Stimulated activated CD8-positive, alpha-beta memory T cell treated with anti-CD3 and anti-CD28 coated beads, Interleukin-2, amount 100 ng/mL, for 1 hour (primary cell): ENCODE measurements at places on chromosomes 1 and 21.

GRCh38 chr1:118488787-118489186 is 303.8 kb upstream of the SPAG17 start:
- DNase-seq: no peak

GRCh38 chr1:7334475-7335035 is 436.5 kb upstream of the VAMP3 start:
- DNase-seq: no peak

- no peak for DNase-seq
Measured at GRCh38 chr21:29803191-29803590, 136.6 kb downstream of the GRIK1 start.

GRCh38 chr1:167107456-167107855 is 13.6 kb downstream of the STYXL2 start:
- no peak for DNase-seq

- no peak for DNase-seq
Measured at GRCh38 chr1:79362470-79362869, 355.9 kb upstream of the ADGRL4 start.

DNA sequence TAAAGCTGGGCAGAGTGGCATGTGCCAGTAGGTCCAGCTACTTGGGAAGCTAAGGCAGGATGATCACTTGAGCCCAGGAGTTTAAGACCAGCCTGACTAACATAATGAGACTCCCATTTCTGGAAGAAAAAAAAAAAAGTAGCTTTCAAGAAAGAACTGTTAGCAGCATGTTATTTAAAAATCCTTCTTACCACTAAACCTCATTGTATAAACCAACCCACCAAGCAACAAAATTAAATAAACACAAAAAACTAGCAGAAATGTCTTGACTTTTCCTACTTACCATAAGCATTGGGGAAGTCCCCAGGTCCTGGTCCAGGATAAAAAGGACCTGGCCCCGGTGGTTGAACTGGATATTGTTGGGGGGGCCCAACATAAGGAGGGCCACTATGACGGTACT is 192.9 kb upstream of the HP1BP3 start:
- DNase-seq: no peak

DNA sequence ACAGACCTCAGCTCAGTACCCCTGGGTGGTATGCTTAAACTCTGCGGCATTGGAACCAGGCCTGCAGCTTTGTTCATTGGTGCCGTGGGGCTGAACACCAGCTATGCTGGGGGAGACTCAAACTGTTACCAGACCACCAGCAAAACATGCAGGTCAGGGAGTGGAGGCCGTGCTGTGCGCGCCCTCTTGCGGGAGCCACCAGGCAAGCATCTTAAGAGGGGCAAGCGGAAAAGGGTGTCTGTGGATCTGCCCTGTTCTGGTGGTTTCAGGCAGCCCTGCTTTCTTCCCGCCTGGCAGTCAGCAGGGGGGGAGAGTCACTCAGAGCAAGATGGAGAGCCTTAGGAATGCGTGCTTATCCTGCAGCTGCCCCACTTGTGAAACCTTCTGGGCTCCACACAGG is 276.9 kb upstream of the ZRANB2 start:
- no peak for DNase-seq

DNA sequence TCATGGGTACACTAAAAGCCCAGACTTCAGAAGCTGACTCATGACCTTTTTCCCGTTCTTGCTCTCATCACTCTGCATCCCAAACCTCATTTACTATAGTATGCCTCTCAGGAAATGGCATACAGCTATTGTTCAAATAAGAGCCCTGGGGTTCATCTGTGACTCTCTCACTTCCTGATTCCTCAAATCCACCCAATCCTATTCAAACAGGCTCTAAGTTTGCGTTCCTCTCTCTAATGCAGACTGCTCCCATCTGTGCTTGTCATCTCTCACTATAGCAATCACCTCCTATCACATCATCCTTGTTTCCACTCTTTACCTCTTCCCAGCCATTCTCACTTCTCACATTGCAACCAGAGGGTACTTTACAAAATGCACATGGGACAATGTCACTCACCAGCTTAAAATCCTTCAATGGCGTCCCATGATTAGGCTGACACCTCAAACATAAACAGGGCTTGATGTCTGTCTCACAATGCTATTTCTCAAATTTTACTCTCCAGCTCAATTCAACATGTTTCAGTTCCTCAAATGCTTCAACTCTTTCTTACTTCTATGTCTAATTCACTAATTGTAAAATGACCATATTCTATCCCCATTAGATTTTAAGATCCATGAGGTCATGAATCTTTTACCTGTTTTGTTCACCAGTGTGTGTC is 408.4 kb downstream of the NTNG1 start:
- no peak for DNase-seq

DNA sequence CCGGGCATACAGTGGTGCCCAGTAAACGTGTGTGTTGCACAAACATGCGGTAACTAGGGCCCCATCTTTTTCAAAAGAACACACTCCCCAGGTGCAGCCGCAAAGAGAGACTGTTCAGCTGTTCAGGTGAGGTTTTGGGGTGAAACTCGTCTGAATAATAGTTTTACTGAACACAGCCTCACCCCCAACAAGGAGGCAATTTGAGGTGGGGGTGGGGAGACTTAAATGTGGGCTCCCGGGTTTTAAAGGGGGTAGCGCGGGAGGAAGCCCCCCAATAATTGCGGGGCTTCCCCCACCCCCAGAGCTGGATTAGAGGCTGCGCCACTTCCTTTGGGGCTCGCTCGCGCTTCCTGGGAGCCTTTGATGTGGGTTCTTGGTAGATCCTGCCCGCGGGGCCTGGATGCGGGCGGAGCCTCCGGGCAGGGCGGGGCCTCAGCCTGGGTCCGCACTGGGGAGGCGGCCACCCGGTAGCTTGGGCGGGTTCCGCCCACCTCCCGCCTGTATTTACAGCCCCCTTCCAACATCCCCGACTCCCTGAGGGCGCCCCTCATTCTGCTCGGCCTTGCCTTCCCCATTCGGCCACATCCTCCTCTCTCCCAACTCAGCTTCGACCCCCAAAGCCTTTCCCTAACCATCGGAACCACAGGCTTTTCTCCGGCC is 6.4 kb upstream of the EPHA2 start:
- no peak for DNase-seq

DNA sequence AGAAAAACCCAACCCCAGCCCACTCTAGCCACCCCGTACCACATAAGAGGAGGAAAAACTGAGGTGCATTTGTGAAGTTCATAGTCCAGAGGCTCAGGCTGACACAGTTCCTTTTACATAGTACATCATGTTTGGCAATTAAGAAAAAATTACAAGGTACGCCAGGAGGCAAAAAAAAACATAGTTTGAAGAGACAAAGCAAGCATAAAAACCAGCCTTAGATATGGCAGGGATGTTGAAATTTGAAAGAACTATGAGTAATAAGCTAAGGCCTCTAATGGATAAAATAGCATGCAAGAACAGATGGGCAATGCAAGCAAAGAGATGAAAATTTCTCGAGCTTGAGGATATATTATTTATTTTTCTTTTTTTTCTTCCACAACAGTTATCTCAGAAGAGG is 31.9 kb downstream of the MIXL1 start:
- DNase-seq: no peak

DNA sequence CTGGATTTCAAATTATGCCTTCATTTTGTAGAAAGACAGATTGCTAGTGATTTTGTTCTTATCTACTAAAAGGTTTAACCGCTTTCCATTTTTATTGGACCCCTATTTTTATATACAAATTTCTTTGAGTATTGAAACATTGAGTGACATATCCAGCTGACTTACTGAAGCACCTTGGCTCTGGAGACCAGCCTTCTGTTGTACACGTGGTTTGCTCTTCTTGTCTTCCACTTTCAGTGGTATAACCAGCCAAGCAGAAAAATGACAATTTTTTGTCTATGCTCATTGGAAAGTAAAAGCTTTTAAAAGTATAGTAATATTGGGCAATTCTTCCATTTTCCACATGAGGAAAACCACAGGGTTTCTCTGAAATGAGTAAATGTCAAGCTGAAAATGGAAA is 4.4 kb downstream of the F13B start:
- DNase-seq: no peak

DNA sequence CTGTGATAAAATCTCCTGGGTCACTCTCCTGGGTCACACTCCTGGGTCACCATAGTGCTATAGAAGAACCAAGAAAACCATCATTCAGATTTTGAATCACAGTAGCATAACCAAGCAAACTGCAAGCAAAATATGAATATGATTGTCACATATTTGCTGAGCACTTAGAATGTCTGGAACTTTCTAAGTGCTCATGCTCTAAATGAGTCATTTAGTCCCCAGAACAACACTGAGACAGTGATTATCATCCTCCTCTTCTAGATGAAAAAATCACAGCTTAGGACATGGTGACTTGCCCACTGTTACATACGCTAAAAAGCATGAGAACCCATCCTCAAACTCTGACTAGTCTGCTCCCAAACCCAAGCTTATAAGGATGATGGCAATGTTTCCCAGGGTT is 39.5 kb upstream of the DDAH1 start:
- DNase-seq: no peak

- no peak for DNase-seq
Measured at GRCh38 chr1:229325401-229325800, 17.4 kb downstream of the CCSAP start.

DNA sequence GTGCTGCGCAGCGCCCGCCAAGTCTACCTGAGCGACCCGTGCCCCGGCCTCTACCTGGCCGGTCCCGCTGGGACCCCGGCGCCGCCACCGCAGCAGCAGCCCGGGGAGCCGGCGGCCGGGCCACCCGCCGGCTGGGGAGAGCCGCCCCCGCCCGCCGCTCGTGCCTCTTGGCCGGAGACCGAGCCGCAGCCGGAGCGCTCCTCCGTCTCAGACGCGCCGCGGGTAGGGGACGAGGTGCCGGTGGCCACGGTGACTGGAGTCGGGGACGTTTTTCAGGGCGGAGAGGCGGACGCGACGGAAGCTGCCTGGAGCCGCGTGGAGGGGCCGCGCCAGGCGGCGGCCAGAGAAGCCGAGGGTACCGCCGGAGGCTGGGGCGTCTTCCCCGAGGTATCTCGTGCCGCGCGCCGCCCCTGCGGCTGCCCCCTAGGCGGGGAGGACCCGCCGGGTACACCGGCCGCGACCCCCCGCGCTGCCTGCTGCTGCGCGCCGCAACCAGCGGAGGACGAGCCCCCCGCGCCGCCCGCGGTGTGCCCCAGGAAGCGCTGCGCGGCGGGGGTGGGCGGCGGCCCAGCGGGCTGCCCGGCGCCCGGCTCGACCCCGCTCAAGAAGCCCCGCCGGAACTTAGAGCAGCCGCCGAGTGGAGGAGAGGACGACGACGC is 646 bp downstream of the IER5 start:
- peak; percentile 13 for DNase-seq

DNA sequence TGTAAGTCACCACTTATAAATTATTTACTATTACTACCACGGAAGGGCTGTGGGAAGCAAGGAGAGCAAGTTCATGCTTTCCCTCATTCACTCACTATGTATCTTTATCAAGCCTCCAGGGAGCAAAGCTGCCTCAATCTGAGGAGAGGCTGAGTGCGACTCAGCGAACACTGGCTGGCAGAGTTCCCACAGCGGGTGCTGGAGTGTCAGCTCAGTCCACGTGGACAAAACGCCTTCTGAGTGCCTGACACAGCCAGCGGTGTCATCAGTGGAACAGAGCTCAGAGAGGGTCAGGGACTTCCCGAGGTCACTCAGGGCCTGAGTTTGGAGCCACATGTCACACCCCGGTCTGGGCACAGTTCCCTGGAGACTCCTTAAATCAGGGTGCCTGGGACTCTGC is 16.9 kb downstream of the MATN1 start:
- no peak for DNase-seq

GRCh38 chr1:35085421-35085820 is 6.2 kb downstream of the ZMYM1 start:
- no peak for DNase-seq

GRCh38 chr1:29113413-29114117 is 10.1 kb downstream of the TMEM200B start:
- no peak for DNase-seq

- DNase-seq: no peak
Measured at GRCh38 chr1:95497566-95497965, 263.6 kb downstream of the RWDD3 start.

- no peak for DNase-seq
Measured at GRCh38 chr1:77543822-77544448, 138.5 kb downstream of the ZZZ3 start.

DNA sequence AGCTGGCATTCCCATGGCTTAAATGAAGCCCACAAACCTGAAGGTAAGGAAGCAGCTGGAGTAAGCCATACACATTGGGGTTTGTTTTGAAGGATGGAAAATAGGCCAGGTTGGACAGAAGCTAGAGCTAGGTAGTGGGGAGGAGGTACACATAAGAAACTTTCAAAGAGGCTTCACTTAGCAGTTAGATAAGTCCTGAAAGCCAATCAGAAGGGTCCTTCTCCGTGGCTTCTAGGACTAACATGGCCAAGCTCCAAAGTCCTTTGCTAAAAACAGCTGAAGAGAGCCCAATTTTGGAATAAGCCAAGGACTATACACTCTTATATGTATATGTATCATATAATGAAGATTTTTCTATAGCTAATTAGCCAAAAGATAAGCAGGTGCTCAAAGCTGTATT is 1.8 kb downstream of the EYA3 start:
- DNase-seq: no peak

DNA sequence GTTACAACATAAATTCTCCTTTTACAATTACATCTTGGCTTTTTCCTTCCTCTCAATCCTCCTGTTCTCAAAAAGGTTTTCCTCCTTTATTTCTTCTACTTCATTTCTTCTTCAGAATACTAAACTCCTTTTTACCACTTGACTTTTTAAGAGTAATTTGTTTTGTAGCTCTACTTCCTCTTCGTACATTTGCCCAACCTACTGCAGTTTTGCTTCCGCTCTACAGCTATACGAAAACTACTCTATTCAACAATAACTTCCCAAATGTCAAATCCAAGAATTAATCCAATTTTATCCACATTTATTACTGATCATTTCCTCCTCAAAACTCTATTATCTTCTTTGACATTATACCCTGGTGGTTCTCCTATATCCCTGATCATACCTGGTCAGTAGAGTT is 3.4 kb downstream of the GDAP2 start:
- DNase-seq: no peak

DNA sequence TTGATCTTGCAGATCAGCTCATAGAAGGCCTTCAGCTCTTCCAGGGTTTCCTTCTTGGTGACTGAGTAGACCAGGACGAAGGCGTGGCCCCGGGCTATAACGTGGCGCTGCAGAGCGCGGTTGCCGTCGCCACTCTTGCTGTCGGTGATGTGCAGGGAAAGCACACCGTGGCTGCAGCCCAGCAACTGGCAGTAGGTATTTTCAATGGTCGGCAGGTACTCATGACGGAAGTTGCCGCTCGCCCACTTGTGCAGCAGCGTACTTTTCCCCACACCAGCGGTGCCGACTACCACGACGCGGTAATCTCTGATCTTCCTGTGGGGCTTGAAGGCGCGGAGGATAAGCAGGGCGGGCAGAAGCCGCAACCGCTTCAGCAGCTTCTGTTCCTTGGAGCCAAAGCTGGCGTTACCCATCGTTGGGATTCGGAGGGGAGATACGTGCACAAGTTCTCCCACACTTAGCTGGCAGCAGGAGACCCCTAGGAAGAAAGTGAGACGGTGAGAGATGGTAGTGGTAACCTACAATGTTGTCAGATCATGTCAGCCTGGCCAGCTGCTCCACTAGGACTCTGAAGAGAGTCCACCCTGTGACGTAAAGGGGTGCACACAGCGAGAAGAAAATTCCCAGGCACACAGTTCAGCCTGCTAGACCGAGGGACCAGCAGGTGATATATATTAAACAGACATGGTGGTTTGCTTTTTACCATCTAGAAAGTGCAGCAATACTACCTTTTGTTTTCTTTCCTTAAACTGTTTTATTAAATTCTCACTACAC is 3.4 kb downstream of the DIRAS3 start:
- DNase-seq: no peak
